MV-4-11 (cell line): ENCODE measurements at places on chromosomes 13 and 19.
A peak's percentile ranks its signal among the peaks of the same experiment; 100 is the strongest.

DNA sequence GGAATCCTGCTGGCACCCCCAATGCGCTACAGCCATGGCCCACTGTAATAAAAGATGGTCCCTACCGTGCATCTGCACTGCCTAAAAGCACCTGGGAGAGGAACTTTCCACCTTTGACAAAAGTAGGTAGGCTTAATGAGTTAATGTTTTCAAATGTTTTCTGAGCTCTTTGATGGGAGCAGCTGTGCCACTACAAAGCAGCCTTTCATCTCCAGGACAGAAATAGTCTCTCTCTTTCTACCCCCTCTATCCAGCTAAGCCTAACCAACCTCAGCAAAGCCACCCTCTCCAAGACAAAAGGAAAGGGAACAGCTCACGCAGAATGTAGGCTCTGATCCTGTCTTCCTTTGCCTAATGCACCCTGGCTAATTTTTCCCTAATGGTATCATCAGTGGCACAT, 560.2 kb downstream of the UQCRFS1 start:
- DNase-seq, result no peak

GRCh38 chr13:51967482-51968446, 43.5 kb downstream of the ATP7B start:
- DNase-seq, result no peak

GRCh38 chr13:20466371-20466770, 59.3 kb downstream of the CRYL1 start:
- DNase-seq, result no peak

GRCh38 chr19:50486823-50487515, 10.3 kb upstream of the GARIN5A start:
- peak; percentile 82 for DNase-seq

DNA sequence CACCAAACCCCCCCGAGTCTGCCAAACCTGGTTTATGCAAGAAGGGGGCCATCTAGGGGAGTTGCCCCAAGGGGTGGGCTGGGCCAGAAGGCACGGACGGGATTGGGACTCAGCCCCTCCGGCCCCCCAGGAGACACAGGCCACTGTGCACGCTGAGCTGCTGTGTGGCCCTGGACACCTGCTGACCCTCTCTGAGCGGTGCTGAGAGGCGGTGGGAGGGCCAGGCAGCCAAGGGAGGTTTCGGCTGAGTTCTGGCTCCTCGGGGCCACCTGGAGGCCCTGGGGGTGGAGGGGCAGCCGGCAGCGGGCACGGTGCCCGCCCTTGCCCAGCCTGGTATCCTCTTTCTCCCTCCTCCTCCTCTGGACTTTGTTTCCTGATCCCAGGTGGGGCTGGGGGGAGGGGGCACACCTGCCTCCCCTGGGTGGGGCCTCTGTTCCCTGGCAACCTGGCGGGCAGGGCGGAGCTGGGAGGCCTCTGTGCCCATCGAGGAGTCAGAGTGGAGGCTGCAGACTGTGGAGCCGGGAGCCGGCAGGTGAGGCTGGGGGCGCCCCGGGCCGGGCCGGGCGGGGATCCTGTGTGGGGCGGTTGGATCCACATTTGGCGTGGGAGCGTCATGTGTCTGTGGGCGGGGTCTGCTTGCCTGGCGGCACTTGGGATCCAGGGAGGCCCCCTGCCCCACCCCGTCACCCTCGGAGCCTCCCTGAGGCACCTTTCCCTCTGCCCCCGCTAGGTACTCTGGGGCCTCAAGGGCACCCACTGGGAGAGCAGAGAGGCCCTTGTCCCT, at the start of gene MISP:
MISP (plus strand) TSS at position 473 of the 784 bp plus-strand sequence. CDS start 5,835 bp downstream, outside the sequence.
- DNase-seq, result no peak

GRCh38 chr19:13689085-13689484, 75.2 kb upstream of the MRI1 start:
- no peak for DNase-seq

GRCh38 chr19:2507109-2507508, 31.2 kb downstream of the GADD45B start:
- peak; percentile 63 for DNase-seq

DNA sequence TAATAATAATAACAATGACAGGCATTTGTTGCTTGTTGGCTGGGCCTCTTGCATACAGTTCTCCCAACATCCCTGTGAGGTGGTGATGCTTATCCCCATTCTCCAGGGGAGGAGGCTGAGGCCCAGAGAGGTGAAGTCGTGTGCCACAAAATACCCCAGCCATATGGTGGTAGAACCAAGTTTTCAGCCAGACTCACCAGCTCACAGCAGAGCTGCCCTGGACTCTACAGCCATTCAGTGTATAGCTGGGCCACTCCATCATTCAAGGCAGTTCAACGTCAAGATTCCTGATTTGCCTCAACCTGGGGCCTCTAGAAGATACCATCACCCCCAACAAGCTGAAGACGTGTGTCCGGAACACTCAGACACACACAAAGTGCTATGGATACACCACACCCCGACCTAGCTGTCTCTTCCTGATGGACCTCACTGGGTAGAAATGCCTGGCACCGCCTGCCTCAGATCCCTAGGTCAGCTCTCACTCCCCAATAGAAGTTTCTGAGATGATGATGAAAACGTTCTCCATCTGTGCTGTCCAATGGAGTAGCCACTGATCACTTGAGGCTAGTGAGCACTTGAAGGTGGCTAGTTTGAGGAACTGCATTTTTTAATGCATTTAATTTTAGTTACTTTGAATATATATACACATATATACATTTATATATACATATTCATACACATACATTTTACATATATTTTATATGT, 4.3 kb upstream of the CEACAM19 start:
- DNase-seq, result no peak

DNA sequence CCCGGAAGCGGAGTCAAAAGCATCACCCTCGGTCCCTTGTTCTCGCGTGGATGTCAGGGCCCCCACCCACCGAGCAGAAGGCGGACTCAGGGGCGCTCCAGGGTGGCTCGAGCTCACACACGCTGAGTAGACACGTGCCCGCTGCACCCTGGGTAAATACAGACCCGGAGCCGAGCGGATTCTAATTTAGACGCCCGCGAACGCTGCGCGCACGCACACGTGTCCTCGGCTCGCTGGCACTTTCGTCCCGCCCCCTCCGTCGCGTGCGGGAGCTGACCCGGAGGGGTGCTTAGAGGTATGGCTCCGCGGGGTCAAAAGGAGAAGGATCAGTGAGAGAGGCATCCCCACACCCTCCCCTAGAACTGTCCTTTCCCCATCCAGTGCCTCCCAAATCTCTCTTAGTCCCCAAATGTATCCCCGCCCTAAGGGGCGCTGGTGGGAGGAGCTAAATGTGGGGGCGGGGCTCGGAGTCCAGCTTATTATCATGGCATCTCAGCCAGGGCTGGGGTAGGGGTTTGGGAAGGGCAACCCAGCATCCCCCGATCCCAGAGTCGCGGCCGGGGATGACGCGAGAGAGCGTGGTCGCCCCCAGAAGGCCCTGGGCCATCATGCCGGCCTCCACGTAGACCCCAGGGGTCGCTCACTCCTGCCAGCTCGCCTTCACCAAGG, 451 bp upstream of the ICAM5 start:
- DNase-seq, result peak; percentile 42

GRCh38 chr13:100817928-100818327, 143.3 kb upstream of the TMTC4 start:
- DNase-seq, result no peak

GRCh38 chr19:18809149-18809868, 18.2 kb upstream of the COMP start:
- DNase-seq, result peak; percentile 92

DNA sequence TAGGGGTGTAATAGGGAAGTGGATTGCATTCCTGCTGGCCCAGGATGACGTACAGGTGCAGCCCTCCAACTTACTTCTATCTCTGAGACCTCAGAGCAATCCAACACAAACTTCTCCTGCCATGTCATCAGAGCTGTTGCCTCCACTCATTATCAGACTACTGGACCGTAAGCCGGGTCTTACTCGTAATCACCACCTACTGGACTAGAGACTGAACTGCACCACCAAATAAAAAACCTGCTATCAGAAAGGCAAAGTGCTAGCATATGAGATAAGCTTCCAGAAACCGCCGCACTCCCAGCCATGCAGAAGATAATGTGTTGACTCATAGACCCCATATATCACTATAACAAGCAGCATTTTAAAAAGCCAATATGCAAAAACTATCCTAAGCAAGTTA, 102.0 kb downstream of the SLITRK1 start:
- DNase-seq, result no peak

- no peak for DNase-seq
These were observed 40.6 kb downstream of the COL4A2 start for GRCh38 chr13:110347535-110348308.

DNA sequence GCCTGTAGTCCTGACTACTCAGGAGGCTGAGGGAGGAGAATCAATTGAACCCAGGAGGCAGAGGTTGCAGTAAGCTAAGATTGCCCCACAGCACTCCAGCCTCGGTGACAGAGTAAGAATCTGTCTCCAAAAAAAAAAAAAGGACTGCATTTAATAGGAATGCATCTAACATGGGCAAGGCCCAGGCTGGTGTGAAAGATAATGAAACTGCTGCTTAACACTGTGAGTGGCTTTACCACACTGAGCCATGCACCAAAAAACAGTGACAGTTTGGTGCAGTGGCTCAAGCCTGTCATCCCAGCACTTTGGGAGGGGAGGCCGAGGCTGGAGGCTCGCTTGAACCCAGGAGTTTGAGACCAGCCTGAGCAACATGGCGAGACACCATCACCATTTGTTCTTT, 8.6 kb downstream of the GTF2F1 start:
- no peak for DNase-seq

DNA sequence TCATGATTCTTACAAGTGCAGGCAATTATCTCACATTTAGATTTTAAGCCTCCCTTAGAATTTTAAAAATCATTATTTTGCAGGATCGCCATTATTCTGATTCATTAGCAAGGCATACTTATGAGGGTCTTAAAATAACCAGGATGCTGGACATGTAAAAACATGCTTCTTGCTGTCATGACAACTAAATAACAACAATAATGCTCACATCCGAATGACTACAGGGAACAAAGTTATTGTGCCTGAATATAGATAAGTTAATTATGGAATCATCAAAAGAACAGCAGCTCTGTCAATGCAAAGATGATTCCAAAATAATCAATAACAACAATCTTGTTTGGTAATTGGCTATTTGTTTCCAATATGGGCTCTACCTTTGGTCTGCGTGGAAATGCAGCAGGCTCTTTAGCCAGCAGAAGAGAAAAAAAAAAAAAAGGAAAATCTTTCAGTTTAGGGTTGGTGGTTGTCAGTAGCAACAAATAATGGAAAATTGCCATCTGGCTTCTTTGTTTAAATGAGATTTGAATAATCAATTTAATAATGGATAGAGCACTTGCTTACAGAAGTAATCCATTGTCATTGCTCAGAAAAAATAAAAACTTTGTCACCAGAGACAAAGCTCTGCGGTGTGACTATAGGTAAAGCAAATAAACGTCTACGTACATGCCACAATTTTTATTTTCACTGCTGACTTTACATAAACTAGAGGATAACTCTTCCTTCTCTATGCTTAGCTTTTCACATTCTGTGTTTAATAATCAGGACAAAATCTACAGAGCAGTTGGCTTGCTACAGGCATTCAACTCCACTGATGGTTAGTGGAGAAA, 468.9 kb upstream of the TSHZ3 start:
- DNase-seq, result no peak

DNA sequence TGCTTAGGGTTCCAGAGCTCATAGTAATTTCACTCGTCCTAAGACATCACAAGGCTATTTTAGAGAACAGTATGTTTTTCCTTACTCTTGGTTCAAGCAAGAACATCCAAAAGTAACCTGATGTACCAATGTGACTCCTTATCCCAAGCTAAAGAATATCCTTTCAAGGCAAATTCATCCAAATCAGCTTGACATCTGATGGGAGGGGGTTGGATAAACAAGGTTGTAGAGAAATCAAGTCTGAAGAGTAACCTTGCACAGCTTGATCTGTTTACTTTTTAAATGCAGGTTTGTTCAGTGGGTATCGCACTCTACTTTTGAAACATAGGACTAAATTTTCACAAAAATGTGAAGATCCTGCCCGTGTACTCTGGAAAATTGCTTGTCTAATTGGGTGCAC, 201.2 kb downstream of the GGACT start:
- no peak for DNase-seq

- no peak for DNase-seq
These were observed 10.1 kb upstream of the TIMM44 start for GRCh38 chr19:7953576-7953975.

DNA sequence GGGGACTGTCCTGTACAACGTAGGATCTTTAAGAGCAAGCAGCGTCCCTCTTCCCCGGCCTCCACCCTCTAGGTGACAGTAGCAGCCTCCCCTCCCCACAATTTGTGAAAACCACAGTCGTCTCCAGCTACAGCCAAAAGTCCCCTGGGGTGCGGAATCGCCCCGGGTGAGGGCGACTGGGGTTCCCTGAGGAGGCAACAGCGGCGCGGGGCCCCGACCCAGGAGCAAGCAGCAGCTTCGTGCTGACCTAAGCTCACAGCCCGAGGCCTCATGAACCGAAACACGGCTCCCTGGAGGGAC, 322 bp downstream of the ZNF558 start:
- DNase-seq, result no peak

DNA sequence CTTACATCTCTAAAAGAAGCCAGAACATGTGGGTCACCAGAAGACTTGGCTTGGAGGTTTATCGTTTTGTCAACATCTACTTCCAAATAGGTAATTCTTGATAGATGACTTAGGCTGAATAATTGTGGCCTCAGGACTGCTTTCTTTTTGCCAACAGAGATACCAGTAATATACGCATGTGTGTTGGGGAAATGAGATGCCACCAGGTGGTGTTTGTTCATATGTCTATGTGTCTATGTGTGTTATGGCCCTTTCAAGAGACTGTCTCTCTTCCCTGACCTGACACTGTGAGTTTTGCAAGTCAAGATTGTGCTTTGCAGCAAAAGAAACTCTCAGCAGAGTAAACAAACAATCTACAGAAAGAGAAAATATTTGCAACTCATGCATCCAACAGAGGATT, 31.6 kb upstream of the METTL21C start:
- DNase-seq, result peak; percentile 38

DNA sequence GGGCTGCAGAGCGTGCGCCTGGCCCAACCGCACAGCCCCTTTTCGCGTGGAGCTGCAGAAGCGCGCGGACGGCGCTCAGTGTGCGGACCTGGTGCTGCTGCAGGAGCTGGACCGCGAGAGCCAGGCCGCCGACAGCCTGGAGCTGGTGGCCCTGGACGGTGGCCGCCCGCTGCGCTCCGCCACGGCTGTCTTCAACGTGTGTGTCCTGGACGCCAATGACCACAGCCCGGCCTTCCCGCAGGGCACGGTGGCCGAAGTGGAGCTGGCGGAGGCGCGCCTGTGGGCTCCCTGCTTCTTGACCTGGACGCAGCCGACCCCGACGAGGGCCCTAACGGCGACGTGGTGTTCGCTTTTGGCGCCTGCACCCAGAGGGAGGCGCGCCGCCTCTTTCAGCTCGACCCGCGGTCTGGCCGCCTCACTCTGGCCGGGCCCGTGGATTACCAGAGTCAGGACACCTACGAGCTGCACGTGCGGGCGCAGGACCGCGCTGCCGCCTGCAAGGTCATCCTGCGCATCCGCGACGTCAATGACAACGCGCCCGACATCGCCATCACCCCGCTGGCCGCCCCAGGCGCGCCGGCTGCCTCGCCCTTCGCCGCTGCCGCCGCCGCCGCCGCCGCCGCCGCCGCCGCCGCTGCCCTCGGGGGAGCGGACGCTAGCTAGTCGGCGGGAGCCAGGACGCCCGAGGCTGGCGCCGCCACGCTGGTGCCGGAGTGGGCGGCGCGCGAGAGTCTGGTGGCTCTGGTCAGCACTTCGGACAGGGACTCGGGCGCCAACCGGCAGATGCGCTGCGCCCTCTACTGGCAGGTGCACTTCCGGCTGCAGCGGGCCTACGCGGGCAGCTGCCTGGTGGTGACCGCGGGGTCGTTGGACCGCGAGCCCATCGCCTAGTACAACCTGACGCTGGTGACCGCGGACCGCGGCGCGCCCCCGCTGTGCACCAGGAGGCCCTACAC, 172.2 kb downstream of the OLFM4 start:
- DNase-seq, result no peak
